Activated CD4-positive, alpha-beta T cell treated with anti-CD3 and anti-CD28 coated beads, Interleukin-2, amount 50 U/mL, for 4 hours (primary cell): ENCODE measurements at places on chromosomes 5 and 9.

- no peak for DNase-seq
Observed at GRCh38 chr5:116404016-116404415, 170.6 kb downstream of the SEMA6A start.

DNA sequence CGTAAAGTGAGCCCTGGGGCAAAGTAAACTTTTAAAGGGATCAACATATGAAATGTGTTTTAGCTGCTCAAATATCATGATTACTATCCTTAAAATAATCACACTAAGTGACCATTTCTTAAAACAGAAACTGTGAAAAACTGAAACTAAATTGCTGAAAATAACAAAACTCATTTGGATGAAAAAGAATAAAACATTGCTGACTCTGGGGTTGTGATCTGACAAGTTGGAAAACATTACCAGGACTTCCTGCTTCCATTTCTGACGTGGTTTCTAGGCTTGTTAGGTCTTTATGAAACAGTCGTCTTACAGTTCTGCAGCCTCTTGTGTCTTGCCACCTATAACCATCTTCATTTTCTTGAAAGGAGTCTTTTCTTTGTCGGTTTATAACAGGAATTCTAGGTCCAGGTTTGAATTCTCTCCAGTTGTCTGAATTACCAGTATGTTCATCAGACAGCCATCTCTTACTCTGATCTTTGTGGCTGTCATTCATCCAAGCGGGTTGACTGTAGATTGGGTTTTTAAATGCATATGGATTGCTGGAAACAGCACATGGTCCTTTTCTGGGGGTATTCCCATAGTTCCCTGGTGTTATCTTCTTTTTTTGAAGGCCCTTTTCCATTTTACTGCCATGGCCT is 1.7 kb downstream of the TUT7 start:
- DNase-seq = no peak

DNA sequence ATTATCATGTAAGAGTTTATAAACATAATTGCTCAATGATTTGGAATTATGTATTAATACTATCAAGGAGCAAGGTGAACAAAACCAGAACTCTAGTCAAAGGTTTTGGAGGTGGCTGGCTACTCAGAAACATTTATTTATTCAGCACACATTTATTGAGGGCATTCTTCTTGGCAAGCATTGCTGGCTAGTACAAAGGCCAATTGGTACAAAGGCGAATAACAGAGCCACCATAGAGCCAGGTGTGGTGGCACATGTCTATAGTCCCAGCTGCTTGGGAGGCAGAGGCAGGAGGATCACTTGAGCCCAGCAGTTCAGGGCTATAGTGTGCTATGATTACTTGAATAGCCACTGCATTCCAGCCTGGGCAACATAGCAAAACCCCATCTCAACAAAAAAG is 242.1 kb downstream of the CWC27 start:
- DNase-seq = no peak

DNA sequence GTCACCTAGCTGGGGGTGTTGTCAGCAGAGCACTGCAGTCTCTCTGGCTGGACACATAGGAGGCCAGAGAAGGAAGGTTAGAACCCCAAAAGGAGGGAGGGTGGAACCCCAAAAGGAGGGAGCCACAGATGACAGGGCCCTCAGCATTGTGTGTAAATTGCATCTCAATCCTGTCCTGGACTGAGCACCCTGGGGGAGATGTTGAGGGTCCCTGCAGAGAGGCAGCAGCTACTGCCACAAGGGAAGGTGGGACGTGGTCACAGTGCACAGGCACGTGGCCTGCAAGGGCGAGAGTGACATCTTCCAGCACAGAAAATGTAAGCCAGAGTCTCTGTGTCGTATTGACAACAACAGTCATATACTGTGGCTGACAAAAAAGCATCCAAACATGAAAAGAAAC is 36.5 kb upstream of the CEP72 start:
- no peak for DNase-seq
